ENCODE measurements at places on chromosomes 4 and X.

DNA sequence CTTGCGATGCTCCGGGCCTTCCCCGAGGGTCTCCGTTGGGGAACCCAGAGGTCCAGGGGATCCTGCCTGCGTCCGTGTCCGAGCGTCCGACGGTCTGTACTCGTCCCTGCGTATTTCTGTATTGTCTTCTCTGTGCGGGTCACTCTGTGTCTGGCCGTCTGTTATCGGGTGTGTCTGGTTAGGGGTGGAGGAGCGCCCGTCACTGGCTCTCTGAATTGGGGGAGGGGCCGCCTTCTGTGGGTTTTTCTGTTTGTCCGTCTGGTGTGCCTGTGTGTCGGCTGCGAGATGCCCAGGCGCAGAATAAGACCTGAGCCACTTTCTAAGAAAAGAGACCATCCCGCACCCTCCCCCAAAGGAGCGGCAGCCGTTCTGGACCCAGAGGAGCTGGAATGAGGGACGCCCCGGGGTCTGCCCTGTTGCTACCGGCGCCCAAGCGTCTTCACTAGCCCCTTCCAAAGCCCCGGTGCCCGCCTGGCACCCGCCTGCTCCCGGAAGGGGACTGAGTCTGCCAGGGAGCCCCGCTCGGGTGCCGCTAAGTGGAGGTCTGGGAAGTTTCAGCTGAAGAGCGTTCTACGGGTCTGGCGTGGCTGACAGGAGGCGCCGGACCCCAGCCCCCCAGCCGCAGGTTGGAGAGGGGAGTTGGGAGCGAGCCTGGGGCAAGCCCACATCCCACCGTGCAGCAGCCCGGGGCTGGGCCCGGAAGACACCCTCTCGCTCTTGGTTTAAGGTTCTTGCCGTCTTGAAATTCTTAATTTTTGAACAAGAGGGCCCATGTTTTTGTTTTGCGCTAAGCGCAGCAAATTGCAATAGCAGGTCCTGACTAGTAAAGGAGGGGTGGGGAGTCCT is 1.0 kb upstream of the OTOP1 start:
- no peak for DNase-seq

DNA sequence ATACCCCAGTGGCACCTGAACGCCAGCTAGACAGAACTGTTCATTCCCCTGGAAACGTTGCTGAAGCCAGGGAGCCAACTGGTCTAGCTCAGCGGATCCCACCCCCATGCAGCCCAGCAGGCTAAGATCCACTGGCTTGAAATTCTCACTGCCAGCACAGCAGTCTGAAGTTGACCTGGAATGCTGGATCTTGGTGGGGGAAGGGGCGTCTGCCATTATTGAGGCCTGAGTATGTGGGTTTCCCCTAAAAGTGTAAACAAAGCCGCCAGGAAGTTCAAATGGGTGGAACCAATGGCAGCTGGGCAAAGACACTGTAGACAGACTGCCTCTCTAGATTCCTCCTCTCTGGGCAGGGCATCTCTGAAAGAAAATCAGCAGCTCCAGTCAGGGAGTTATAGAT is 213.0 kb downstream of the NKX6-1 start:
- DNase-seq: no peak

GRCh38 chr4:98620087-98620784 is 38.2 kb downstream of the TSPAN5 start:
- no peak for DNase-seq

DNA sequence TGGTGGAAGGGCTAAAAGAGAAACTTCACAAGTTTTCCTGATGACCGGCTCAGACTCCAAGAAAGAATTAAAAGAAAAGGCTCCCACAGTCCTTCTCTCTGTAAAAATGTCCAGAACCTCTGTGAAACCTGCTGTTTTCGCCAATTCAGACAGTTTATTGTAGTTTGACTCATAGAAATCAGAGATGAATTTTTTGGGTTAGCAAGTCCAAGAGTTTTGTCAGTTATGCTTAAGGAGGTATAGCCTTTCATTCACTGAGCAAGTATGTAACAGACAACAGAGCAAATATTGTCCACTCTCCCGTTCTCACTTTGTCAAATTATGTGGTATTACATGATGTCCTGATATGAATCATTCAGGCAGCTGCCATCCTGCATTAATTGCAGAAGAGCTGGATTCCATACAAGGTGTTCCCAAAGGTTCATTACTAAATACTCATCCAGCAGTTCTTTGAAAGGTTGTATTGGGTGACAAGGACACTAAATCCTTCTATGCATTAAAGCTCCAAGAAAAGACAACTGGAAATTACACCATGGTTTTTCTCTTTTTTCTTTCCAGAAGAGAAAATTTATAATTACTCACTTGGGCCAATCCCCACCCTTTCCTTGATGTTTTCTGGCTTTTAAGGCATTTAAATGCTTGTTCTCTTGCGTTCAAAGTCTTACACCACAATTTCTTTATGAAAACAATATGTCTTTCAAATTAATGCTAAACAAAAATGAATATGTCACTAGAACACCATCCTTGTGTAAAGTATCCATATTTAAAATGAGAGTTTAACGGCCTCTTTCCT is 30.0 kb upstream of the PLAC1 start:
- no peak for DNase-seq

DNA sequence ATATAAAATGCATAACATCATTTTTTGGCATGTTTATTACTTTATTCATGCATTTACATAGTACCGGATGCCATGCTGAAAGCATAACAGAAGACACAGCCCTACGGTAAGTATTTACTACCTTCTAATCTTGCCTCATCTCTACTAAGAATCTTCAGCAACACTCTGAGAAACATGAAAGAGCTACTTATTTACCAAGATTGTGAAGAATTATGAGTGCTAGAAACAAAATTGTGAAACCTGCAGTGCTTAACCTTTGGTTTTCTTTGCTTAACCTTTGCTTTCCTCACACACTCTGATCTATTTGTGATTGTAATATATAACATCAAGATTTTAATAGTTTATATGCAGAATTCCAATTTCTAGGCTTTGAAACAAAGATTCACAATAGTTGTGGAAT is 7.4 kb downstream of the ANTXR2 start:
- DNase-seq: no peak

- no peak for DNase-seq
Measured at GRCh38 chrX:47460561-47460960, 22.5 kb downstream of the ZNF41 start.

- no peak for DNase-seq
Measured at GRCh38 chr4:38309471-38309870, 349.3 kb downstream of the PTTG2 start.

DNA sequence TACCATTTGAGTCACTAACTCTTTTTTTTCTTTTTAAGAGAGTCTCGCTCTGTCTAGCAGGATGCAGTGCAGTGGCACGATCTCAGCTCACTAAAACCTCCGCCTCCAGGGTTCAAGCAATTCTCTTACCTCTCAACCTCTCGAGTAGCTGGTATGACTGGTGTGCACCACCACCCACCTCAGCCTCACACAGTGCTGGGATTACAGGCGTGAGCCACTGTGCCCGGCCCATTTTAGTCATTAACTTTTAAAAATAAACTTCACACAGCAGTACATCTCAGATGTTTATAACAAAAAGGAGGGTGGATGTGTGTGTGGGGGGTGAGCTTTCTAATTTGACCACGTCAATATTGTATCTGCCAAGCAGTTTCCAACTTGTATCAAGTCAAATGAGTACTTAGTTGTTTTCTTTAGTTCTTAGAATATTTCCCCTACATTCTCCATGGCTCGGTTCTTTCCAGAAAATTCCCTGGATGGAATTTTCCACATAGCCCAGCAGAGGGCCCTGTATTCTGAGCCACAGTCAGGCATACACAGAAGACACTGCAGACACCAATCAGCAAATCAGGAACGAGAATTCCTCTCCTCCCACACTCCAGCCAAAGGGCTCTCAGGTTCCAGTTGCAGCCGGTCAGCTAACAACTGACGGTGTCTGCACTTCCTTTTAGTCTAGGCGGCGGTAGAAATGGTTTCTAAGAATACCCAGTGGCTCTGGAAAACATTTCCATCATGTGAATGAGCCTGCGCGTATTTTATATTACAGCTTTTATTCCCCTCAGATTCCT is 20.1 kb upstream of the ARAF start:
- DNase-seq: peak; percentile 38

DNA sequence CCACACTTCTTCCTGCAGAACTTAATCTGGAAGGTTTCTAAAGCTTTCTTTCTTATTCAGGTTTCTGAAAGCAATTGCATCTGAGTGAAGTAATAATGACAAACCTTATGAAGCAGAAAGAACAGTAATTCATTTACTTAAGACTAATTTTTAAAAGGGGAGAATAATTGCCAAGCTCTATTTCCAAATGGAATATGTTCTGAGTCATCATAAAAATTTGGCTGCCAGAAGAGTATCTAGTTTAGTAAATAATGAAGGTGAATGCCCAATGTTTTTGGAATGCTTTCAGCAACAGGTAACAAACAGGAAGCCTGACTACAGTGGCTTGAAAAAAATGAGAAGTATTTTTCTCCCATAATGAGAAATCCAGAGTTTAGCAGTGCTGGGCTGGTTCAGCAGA is 227.3 kb upstream of the TET2 start:
- no peak for DNase-seq

DNA sequence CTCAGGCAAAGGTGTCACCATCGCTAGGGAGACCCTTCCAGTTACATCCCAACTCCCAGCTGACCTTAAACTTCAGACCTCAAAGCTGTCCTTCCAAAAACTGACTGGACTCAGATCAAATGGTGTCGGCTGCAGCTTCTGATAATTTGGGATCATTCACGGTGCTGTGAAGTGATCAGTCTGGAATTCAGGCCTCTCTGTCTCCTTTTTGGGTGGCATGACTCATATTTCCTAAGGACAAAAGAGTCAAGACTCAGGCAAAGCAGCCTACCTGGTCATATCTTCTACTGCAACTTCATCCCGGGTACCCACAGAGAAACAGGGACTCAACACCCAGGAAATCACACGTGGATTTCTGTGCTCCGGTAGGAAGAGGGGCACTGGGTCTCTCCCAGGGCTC is 87.6 kb downstream of the SORCS2 start:
- DNase-seq: no peak

DNA sequence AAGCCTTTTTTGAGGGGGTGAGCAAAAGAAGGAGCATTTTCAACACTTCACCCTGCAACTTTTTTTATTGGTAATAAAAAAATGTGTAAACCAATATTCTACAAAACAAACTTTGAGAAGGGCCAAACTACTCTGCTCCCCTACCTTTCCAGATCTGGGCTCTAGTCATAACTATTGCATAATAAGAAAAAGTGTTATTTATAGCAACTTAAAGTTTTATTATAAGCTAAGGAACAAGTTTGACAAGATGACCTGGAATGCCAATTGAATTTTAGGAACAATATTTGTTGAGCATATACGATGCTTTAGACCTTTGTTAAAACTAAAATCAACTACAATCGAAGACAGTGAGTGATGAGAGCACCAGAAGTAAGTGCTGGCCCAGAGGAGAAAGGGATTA is 409.6 kb downstream of the IL15 start:
- no peak for DNase-seq

DNA sequence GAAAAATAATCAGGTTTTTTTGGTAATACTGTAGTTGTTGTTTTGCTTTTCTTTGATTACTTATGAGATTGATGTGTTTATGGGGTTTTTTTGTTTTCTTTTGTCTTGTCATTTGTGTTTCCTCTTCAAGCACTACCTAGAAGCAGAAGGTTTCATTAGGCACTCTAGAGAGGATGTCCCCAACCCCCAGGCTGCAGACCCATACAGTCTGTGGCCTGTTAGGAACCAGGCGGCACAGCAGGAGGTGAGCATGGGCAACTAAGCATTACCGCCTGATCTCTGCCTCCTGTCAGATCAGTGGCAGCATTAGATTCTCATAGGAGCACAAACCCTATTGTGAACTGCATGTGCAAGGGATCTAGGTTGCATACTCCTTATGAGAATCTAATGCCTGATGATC is 22.9 kb upstream of the NOCT start:
- no peak for DNase-seq

GRCh38 chr4:87092389-87093141 is 127.9 kb downstream of the KLHL8 start:
- DNase-seq: peak; percentile 32

GRCh38 chr4:143017210-143017609 is 167.5 kb upstream of the USP38 start:
- DNase-seq: no peak

GRCh38 chr4:95693594-95693993 is 144.8 kb upstream of the UNC5C start:
- DNase-seq: no peak

DNA sequence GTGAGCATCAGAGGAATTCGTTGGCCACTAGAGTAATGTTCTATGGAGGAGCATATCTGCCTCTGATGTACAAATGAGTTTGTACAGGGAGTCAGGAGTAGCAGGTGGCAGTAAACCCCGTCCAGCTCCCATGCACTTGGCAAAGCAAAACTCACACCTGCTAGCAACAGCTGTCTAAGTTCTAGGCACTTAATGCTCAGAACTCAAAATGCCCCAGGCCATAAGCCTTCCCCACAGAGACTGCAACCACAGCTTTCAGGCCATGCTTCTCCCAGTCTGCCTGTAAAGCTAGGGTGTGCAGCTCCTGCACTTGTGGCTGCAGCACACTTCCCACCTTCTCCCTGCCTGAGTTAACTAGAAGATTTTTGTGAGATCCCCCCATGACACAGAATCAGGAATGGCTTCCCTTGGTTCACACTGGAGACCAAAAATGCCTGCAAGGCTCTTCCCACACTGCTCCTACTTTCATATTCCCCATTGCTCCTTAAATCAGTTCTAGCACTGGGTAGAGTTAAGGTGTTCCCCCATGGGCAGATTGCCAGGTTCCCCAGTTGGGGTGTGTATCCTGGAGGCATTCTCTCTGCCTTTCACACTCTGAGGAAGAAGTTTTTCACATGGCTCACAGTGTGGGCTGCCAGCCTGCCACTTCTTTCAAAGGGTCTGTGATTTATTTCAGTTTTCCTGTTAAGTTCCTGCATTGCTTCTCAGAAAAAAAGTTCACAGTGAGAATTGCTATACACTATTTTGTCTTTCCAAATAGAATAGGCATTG is 189.9 kb downstream of the STPG2 start:
- no peak for DNase-seq

- no peak for DNase-seq
Measured at GRCh38 chrX:69362354-69362753, 141.8 kb upstream of the NALF2 start.

DNA sequence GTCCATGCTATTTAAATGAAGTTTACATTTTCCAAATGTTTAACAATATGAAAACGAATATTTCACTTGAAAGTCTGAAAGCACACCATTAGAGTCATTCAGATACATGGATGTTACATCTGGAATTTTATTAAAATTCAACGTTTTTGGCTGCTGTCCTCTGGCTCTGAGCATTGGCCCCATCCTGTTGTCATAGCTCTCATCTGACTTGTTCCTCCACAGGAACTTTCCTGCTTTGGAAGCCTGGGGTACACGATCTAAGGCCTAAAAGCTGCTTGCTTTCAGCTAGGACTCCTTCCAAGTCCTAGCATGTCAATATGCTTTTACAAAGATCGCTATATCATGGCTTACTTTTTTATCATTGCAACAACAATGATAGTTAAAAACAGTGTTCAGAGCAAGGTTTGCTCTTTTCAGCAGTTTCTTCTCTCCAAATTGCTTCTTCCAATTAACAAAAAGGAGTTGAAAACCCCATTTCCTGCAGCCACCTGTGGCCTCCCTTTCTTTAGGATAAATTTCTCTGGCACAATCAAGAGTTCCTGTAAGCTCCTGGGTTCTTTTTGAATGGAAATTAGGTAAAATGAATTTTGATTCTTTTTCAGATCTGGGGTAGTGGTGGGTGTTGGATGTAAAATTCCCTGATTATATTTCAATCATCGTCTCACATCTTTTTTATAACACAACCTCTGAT is 413.4 kb upstream of the AGA start:
- no peak for DNase-seq

Data from NCI-H187 (cell line).